SK-N-SH (cell line): ENCODE measurements at places on chromosomes 3 and 15.

GRCh38 chr15:98505611-98506031 lies 142.7 kb upstream of the IGF1R start:
- DNase-seq = no peak

DNA sequence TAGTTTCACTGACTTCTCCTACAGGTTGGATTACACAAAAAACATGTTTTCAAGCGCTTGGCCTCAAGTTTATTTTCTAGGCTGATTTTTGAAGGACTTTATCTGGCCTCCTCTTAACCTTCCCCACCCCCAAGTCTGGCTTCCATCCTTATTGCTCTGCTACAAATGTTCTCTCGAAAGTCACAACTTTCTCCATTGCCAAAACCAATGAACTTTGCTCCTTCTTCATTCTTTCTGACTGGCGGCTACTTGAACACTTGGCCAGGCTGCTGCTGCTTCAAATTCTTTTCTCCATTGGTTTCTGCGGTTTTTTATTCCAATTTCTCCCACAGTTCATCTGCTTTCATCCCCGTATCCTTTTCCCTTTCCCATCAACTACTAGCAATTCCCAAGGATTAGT lies 106.6 kb downstream of the TOP2B start:
- no peak for DNase-seq

- no peak for DNase-seq
Observed at GRCh38 chr15:92104072-92104471, 250.6 kb downstream of the SLCO3A1 start.

- no peak for DNase-seq
Observed at GRCh38 chr15:80932513-80932815, 57.2 kb downstream of the MESD start.
